ENCODE measurements at places on chromosomes 1 and 21.

- DNase-seq: no peak
Measured at GRCh38 chr1:19644395-19644680, 227 bp downstream of the NBL1 start.

DNA sequence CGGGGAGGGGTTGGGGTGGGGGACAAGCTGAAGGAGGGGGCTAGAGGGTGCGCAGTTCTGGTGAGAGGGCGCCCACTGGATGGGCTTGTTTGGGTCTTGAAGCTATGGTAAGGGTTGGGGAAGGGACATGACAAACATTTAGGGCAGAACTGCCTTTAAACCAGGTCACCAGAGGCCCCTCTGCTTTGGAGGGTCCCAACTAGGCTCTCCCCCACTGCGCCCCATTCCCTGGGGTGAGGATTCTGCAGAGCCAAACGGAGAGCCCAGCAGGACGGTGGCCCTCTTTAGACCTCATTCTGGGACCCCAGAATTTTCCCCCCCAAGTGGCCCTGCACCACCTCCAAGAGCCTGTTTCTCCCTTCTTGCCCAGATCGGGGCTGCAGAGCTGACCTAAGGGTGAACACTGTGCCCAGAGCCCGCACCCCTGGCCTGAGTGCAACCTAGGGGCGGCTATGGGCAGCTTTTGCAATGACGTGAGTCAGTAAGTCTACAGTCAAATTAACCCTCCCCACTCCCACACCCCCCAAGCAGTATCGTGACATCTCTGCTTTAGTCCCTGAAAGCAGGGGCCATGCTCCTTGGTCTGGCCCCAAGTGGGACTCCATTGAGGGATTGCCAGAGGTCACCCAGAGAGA lies 593.8 kb downstream of the MATN1 start:
- DNase-seq: no peak

GRCh38 chr1:1431845-1432273 lies 3.6 kb upstream of the VWA1 start:
- DNase-seq: no peak

DNA sequence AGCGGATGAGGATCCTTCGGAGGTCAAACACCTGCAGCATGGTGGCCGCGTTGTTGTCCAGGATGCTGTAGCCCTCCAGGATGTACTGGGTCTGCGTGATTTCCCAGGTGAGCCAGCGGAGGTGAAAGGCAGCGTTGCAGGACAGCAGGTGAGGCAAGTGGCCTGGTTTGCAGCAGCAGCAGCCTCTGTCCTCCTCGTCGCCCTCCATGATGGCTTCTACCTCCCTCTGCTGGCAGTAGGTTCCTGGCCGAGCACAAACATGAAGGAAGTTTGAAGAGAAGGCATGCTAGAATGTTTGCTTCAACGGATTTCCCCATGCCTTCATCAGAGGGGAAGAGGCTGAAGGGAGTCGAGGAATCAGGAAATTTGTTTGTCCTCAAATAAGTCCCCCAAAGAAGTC lies 74.7 kb downstream of the NTPCR start:
- no peak for DNase-seq

DNA sequence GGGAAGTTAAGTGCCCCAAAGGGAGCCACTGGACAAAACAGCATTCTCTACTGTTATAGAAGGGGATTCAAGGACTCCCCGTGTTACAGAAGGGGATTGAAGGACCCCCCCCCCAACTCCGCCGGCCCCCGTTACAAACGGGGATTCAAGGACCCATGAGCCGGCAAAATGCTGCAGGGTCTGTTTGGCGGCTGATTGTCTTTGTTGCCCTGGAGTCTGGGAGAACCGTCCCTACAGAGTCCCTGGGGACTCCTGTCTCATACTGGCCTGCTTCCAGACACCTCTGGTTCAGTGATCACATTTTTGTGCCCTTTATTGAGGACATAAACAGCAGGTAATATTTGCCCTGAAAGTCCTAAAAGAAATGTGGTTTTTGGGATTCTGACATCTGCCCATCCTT lies 96.4 kb downstream of the SYF2 start:
- no peak for DNase-seq

- peak; percentile 34 for DNase-seq
Measured at GRCh38 chr1:97277891-97278654, 556.5 kb downstream of the PTBP2 start.

GRCh38 chr1:63928186-63929105 lies 154.6 kb downstream of the ROR1 start:
- DNase-seq: no peak

GRCh38 chr1:154987326-154987725 lies 4.2 kb downstream of the FLAD1 start:
- no peak for DNase-seq

GRCh38 chr1:34371829-34372532 lies 195.3 kb downstream of the C1orf94 start:
- DNase-seq: no peak

GRCh38 chr1:224170748-224171478 lies 12.1 kb upstream of the DEGS1 start:
- no peak for DNase-seq

- no peak for DNase-seq
Measured at GRCh38 chr1:87968197-87968955, 639.7 kb downstream of the LMO4 start.

- no peak for DNase-seq
Measured at GRCh38 chr1:153957744-153958110, 685 bp downstream of the CRTC2 start.
